Hematopoietic multipotent progenitor cell treated with erythropoietin and hydrocortisone succinate and interleukin-3 and kit ligand, for 4 days (in vitro differentiated cells): ENCODE measurements at places on chromosomes 5 and 9.

GRCh38 chr5:137563646-137564397, 64.7 kb upstream of the SPOCK1 start:
- peak; percentile 93 for DNase-seq

DNA sequence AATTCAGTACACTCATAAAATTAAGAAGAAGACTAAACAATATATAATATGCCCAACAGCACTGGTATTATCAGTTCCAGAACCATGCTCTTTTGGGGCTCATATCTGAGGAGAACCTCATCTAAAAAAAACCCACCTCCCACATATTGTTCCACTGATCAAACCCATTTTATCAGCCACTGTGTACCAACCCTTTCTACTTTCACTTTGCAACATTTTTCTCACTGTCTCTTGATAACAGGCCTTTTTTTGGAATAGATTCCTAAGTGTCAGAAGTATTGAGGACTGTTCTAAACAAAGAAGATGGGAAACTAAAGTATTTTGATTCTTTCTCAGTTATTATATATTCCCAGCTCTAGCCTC, 173.2 kb downstream of the GABRB2 start:
- DNase-seq: no peak

DNA sequence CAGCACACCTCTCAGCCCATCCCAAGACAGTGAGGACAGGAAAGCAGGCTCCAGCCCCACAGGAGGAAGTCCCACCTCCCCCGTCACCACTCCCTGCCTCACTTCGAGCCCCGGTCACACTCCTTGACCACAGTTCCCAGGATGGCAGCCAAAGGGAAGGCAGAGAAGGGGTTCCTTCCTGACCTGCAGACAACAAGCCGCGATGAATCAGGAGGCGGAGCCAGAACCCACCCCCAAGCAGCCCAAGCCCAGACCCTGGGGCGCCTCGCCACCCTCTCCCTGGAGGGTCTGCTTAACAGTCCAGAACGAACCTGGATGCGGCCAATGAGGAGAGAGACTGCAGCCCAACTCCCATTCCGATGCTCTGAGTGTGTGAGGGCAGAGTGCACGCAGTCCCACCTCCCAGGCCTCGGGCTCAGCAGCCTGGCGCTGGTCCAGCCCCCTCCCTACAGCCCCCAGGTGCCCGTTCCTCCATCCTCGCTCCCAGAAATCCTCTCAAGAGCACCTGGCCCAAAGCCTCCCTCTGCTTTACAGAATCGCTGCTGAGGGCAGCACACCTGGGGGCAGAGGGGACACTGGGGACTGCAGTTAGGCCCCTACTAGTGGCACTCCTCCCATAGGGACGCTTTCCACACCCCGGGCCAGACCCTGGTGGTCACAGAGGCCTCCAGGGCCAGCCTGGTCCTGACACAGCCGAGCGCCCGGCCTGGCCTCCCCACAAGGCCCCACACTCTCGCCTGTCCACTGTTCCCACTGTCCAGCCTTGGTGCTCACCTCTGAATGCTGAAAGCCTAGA, 69.6 kb upstream of the LRRTM2 start:
- DNase-seq: no peak

DNA sequence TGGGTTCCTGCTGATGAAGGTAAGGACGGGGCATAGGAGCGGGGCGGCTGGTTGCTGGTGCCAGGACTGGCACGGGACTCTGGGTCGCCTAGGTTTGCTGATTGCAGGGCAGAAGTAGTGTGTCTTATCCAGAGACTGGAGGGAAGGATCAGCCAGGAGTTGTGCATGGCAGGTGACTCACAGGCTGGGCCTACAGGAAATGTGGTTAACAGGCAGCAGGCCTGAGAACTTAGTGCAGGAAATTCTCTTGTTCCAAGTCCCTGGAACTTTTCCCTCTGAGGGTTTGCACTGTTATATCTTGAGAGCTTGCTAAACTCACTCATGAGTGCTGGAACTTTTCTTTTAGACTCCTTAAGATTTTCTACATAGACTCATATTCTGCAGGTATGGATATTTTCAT, 95.1 kb downstream of the ANXA2R start:
- peak; percentile 15 for DNase-seq

DNA sequence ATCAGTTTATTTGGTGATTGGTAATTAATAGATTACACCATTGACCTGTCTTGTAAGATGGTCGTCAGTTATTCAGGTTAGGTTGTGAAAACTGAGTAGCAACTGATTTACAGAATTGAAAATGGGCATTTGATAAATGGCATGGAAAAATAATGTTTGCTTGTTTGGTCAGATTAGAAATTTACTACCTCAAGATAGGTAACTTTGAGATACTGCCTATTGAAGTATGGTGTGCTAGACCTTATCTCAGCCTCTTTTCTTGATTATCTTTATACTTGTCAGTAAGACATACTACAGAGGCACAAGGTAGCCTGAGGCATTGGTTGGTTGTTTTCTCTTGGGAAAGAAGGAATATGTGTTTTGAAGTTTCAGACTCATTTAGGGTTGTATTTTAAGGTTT, 174.5 kb downstream of the XRCC4 start:
- DNase-seq: no peak

DNA sequence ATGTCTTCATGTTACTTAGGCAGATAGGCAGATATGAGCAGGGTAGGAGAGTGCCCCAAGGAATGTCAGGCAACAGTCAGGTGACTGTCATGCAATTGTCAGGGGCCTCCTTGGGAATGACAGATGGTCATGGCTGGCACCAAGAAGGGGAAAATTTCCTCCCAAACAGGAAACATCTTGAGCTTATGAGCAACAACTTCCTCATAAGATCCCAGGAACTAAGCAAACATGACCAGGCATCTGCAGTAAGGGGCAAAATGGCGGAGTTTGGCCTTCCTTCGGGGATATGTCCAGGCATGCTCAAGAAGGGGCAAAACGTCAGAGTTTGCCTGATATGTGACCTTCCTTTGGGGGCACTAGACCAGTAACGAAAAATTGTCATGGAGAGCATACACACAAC, 591.8 kb downstream of the PDE4D start:
- DNase-seq: peak; percentile 17

- peak; percentile 65 for DNase-seq
Measured at GRCh38 chr5:107248066-107248695, 422.6 kb downstream of the EFNA5 start.

DNA sequence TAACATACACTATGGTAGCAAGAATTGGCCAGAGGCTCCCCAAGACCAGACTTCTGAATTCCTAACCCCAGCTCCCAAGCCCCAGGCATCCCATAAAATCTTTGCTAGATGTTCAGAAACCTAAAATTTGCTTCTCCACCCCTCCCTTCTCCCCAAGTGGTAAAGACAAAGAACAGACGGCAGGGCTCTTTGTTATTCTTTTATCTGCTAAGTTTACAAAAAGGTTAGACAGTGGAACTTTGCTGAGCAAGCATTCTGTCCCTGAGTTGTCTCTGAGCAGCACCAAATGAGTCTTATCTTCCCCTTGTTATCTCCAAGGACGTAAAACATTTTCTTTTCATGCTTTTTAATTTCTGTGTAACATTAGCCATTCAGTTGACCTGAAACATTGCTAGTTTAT, 30.2 kb downstream of the TJP2 start:
- DNase-seq: no peak

DNA sequence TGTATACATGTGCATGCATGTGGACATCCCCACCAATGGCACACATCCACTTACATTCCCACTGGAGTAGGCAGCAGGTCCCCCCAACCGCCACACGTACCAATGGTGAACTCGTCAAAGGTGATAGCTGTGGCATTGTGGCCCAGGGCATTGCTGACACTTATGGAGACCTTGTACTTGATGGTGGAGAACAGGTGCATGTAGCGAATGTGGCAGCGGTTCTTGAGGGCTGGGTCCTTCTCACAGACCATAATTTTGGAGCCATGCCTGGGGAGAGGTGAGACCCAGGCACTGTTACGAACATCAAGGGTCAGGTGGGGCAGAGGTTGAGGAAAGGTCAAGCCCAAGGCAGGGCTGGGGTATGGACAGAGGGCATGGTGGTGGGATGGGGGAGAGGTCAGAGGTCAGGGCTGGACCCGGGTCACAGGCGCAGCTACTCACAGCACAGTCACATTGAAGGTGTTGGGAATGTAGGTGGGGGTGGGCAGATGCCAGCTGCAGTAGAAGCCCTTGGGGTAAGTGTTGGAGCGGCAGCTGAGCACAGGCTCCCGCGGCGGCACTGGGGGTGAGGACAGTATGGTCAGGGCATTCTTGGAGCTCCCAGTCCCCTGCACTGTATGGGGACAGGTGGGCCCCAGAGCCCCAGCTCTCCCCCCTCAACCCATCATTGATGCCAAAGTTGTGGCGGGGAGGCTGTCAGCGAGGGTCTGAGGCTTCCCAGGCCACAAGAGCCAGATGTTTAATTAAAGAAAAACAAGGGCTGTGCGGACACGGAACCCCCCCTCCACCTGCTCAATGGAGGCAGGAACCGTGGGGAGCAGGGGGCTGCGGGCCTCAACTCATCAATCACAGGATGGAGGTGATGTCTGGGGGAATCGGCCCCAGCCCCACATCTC, 31.9 kb downstream of the CNTFR start:
- DNase-seq: no peak

DNA sequence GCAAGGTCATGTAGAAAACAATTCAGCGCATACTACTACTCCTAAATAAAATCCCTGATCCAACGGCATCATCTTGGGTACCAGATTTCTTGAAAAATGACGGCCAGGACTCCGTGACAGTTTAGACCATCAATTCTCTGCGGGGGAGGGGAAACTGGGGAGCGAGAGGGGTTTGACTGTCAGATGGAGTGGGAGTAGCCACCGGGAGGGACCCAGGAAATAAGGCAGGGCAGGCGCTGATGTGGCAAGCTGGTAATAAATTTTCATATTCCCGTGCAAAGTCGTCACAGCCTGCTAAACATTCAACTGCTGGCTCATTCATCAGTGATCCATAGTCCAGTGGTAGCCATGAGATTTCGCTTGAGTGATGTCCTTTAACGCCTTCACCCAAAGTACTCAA, 457 bp upstream of the CDH18 start:
- no peak for DNase-seq

DNA sequence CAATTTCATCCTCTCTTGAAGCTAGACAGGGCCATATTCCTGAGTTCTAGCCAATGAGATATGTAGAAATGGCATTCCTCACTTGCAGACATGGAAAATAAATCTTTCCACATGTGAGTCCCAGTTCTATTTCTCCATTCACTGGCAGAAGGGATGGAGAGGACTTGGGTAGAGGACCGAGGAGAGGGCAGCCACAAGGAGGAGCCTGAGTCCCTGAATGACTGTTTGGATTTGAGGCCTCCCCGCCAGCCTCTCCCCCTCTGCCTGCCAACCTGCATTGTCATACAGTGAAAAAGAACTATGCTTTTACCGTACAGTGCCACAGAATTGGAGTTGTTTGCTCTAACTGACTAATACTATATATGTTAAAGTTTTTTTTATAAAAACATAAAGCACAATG, 583.0 kb upstream of the WWC1 start:
- DNase-seq: no peak

DNA sequence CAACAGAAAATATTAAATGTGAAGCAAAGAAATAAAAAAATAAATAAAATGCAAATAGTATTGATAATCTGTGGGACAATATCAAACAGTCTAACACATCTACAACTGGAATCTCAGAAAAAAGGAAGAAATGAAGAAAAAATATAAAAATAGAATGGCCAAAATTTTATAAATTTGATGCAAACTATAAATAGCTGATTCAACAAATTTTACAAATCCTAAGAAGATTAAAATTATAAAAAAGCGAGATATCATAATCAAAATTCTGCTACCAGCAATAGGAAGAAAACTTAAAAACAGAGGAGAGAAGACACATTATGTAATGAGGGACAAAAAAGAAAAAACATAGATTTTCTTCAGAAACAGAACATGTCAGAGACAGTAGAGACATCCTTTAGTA, 129.2 kb upstream of the IRX1 start:
- no peak for DNase-seq

DNA sequence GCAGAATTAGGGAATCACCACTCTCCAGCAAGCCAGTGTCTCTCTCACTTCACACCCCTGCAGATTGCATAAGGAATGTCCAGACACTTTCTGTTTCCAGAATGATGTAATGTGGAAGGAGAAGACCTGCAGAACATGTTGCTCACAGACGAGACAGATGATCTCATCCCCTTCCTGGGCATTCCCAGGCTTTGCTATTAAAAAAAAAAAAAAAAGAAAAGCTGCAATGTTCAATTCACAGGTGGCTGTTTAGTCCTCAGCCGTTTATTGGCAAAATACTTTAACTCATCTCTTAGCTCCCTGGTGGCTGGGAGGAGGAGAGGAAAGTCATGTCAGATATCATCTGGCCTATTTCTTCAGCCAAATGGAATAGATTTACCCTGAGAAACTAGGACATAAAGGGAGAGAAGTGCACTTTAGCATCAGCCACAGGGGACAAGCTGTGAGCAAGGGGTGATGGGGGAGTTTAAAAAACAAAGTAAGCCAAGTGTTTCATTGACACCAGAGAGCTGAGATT, 95.9 kb upstream of the TNC start:
- no peak for DNase-seq

- DNase-seq: no peak
Measured at GRCh38 chr9:99073347-99073746, 31.6 kb upstream of the TGFBR1 start.

DNA sequence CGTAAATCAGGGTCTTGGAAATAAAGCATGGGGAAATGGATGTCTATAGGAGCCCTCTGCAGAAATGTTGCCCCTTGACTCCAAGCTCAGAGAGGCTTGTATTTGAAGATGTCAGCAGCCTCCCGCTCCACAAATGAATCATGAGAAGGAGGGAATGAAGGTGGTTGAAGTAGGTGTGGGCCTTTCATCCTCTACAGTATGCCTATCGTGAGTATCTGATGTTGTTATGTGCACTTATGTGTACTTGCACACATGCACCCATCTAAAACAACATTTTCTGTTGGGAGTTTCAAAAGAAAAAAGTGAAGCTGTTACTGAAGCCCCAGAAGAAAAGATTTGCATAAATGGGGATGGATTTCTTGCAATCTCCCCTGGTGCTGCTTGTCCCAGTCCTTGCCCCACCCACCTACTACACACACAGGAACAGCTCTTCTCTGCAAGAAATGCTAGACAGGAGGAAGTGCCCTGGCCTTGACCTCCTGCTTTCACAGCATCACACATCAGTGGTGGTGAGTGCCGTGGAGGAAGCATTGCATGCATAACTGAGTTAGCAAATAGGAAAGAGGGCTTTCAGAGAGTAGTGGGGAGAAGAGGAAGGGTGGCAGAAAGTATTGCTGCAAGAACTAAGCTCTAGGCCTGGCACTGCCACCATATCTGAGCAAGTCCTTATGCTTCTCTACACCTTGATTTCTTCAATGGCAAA, 156.1 kb downstream of the SNX18 start:
- peak; percentile 57 for DNase-seq
